ENCODE measurements at places on chromosomes 3 and 15.

DNA sequence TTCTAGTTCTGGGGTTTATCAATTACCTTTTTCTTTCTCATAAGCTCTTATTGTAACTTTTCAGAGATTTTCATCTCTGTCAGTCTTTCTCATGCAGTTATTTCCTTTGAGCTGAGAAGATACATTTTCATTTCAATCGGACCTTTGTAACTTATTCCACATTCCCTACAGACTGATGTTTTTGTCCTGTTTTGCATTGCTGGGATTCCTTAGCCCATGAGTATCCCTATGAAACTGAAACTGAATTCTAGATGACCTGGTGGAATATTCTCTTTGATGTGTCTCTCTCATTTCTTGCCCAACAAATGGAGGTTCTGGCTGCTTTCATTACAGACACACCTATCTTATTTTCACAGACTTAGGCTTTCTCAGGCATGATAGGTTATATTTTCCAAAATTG, 10.5 kb upstream of the EPHA6 start:
- DNase-seq: no peak

- DNase-seq: no peak
Observed at GRCh38 chr15:61086756-61087155, 142.3 kb downstream of the RORA start.

GRCh38 chr3:172046268-172046915, 7.0 kb downstream of the FNDC3B start:
- DNase-seq: no peak

GRCh38 chr3:5707794-5708193, 520.3 kb downstream of the EDEM1 start:
- DNase-seq: no peak

GRCh38 chr3:115211810-115212492, 64.9 kb upstream of the ZBTB20 start:
- DNase-seq: no peak

- DNase-seq: no peak
Observed at GRCh38 chr15:98529205-98530145, 118.9 kb upstream of the IGF1R start.

DNA sequence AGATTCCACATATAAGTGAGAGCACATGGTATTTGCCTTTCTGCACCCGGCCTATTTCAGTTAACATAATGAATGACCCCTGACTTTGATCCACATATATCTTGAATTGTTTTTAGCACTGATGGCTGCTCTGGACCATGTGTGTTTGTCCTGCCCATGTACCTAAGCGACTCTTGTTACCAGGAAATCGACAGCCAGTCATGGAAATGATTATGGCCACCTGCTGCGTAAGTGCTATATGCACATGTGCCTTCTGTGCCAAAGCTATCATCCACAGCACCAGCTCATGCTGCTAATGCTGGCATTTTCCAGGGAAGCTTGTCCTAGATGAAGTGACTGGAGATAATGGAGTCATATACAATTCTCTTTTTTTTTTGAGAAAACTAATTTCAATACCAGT, 103.7 kb downstream of the PEX5L start:
- DNase-seq: no peak

DNA sequence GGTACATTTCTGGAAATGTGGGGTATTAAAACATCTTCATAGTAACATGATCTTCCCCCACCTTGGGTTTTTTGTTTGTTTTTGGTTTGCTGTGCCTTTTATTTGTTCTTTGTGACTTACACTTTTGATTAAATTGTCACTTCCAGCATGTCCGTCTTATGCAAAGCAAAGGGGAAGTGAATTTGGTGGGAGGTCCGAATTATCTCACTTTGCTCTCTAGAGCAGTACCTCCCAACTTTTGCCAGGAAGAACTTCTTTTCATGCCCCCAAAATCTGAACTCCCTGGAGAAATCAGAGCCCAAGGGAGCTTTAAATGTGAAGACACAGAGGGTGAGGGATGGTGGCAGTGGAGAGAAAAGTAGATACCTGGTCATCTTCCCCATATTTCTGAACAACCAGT, 173.1 kb downstream of the IL5RA start:
- DNase-seq: no peak

DNA sequence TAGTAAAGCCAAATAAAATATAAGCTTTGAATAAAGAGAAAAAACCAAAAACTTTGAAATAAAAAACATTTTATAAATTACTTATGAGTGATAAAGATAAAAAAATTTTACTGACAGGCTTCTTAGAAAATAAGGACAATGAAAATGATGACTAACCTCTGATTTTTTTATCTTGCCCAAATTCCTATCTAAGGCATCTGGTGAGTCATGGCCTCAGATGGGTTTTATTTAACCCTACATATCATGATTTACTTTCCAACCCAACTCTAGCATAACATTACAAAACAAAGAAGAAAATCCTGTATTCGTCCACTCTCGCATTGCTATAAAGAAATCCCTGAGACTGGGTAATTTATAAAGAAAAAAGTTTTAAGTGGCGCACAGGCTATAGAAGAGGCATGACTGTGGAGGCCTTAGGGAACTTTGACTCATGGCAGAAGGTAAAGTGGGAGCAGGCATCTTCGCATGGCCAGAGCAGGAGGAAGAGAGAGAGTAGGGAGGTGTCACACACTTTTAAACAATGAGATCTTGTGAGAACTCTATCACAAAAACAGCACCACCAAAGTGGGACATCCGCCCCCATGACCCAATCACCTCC, 152.1 kb downstream of the NEK10 start:
- DNase-seq: no peak

DNA sequence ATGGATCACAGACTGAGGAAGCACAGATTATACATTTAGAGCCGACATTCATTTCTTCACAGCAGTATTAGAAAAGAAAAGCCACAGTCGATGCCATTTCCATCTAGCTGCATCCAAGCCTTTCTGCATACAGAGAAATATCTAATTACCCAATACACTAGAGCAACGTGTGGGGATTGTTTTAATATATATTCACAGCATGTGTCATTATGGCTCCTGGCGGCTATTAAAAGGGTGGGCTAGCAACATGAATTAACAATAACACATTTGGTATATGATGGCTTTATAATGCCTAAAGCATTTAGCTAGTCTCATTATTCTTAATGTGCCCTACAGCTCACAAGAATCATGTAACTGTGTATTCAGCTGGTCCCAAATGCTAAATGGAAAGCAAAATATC, 1030.5 kb downstream of the FHIT start:
- DNase-seq: no peak

- DNase-seq: no peak
Observed at GRCh38 chr15:47610736-47611135, 106.6 kb upstream of the SEMA6D start.

DNA sequence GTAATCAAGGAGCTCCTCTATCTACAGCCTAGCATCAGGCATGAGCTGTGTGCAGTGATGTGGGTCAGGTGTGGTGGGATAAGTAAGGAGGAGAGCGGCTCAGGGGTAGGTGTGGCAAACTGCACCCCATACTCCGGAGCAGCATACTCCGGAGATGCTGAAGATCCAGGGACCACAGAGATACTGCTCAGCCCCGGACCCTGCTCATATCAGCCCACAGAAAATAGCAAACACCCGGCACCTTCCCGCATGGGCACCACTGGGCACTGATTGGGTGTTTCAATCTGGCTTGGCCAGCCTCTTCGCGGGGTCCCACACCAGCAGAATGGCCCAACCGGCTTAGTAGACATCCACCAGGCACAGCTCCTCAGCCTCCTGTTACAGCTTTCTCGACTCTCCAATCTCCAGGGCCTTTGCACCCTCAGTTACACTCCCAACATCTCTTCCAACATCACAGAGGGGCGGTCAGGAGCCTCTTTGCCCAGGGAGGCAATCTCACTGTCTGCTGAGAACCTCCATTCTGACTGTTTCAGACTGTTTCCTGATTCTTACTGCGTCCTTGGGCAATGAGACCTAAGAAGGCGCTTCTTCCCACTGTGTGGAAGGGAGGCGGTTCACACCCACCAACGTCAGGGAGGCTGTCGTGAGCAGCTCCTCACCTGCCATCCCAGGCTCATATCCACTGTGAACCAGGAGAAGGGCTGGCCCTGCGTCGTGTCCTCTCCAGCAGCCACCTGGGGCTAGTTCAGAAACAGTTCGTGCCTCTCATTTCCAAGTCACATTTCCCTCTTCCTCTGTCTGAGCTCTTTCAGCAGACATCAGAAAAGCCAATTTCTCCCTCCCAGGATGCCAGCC, 59.8 kb downstream of the CAPN7 start:
- no peak for DNase-seq

GRCh38 chr3:77324105-77324504, 284.2 kb downstream of the ROBO2 start:
- DNase-seq: no peak

DNA sequence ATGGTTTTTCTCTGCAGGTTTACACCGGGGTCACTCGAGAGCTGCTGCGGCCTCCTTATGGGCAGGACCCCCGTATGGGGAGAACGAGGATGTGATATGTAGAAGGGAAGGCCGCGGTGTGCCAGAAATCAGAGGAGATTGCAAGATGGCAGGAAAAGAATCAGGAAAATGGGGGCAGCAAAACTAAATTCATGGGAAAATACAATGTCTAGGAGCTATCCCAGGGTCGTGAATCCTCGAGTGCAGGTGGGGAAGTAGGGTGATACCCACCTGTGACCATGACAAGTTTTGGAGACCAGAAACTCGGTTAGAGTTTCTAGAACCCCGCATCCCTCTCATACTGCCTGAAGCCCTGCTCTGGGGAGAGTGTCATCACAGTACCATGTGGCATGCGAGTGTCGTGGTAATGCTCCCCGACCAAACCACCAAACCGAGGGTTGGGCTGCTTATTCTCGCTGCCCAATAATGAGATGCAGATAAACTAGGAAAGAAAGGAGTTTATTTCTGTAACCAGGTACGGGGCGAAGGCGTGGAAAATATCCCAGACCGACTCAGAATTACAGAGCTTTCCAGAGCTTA, 781 bp downstream of the TRNT1 start:
- peak; percentile 37 for DNase-seq

DNA sequence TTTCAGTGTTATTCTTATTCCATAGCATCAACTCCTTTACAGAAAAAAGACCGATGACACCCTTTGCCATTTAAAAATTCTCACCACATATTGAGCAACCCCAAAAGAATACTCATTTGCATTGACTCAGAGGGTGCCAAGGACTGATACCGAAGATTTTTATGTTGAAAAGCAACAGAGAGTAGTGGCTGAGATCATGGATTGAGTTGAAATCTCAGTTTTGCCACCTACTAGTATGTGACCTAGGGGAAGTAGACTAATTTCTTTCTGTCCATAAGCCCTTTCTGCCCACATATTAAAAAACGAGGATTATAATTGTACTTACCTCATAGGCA, 313.9 kb upstream of the SATB1 start:
- no peak for DNase-seq

DNA sequence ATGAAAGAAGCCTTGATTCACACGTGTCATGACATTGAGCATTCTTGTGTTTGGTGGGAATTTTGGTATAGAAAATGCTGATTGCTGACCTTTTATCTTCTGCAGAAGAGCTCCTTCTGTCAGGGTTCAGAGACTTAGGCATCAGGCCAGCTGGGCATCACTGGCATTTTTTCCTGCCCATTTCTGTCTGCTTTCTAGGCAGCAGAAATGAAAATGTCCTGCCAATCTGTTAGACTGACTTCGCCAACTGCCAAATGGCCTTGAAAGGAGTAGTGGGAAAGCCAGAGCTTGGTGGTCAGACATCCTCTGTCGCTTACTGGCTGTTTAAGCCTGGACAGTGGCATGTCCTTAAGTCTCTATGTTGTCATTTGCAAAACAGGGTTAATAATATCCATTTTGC, 57.4 kb downstream of the EEFSEC start:
- no peak for DNase-seq

DNA sequence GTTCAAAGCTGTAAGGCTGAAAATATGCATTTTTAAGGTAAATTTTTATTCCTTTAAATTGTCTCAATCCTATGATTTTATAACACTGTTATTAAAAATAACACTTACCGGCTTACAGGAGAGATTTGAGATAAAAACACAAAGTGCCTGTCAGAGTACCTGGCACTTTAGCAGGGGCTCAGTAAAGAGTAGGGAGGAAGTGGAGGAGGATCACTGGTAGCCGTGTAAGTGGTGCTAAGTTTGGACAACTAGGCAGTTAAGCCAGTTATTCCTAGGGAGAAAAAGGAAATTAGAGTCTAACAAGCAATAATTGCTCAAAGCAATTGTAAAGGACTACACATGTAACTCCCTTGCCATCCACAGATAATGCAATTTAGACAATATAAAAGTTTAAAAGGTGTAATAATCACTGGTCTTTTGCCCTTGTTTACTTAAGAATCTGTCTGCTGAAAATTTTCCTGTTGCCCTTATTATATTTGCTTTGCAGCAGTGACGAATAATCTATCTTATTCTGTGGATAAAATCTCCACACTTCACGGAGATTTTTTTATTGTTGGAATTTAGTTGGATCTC, 204.8 kb downstream of the CDIN1 start:
- DNase-seq: no peak

- DNase-seq: no peak
Observed at GRCh38 chr3:12393894-12394293, 90.4 kb upstream of the TSEN2 start.

- no peak for DNase-seq
Observed at GRCh38 chr15:41993472-41994170, 21.3 kb upstream of the EHD4 start.

DNA sequence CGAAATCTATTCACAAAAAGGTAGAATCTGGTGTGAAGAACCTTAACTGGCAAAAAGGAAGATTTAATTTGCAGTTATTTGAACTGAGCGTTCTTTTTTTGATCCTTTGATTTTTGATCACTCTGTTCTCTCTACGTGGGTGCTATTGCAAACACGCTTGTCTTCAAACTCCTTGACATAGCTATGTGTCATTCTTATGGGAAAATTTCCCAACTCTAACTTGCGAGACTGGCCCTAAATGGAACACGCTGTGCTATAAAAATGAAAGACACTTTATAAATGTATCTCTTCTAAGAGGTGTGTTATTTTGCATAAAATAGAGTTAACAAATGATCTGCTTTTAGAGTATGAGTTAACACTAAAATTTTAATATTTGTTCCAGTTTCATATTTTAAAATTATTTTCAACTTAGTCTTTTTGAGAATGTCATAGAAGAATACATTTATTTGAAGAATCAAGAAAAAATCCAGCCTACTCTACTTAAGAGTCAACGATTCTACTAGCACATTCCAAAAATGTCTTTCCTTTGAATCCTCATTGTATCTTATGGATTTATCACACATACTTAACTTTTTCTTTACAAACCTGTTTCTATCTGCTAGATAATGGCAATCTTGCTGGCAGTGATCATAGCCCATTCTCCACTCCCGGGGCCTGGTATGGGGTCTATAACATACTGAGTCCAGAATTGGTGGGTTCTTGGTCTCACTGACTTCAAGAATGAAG, 610.0 kb upstream of the TBL1XR1 start:
- DNase-seq: no peak

Data from activated naive CD4-positive, alpha-beta T cell treated with anti-CD3 and anti-CD28 coated beads, Interleukin-2, amount 50 U/mL, for 16 hours (primary cell).